ENCODE measurements at places on chromosomes 5 and 9. TPM values are rescaled to one million over a fixed set of nuclear protein-coding genes. Genes with fewer than 3 reads are reported as not detected.
A peak's percentile ranks its signal among the peaks of the same experiment; 100 is the strongest.

- no peak for DNase-seq
These were observed 36.6 kb upstream of the SPTLC1 start for GRCh38 chr9:92151691-92152393.

GRCh38 chr9:135039266-135039870 lies 48.1 kb upstream of the OLFM1 start:
- no peak for DNase-seq

- DNase-seq, result peak; percentile 67
These were observed 159.5 kb downstream of the C9orf152 start for GRCh38 chr9:110048403-110048975.

DNA sequence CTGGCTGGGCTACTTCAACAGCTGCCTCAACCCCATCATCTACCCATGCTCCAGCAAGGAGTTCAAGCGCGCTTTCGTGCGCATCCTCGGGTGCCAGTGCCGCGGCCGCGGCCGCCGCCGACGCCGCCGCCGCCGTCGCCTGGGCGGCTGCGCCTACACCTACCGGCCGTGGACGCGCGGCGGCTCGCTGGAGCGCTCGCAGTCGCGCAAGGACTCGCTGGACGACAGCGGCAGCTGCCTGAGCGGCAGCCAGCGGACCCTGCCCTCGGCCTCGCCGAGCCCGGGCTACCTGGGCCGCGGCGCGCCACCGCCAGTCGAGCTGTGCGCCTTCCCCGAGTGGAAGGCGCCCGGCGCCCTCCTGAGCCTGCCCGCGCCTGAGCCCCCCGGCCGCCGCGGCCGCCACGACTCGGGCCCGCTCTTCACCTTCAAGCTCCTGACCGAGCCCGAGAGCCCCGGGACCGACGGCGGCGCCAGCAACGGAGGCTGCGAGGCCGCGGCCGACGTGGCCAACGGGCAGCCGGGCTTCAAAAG lies 36.9 kb upstream of the TTC1 start:
- DNase-seq, result peak; percentile 39

- no peak for DNase-seq
These were observed 8.2 kb downstream of the DNM1 start for GRCh38 chr9:128211186-128211980.

GRCh38 chr5:107782561-107783169 lies 111.9 kb upstream of the EFNA5 start:
- DNase-seq, result no peak

DNA sequence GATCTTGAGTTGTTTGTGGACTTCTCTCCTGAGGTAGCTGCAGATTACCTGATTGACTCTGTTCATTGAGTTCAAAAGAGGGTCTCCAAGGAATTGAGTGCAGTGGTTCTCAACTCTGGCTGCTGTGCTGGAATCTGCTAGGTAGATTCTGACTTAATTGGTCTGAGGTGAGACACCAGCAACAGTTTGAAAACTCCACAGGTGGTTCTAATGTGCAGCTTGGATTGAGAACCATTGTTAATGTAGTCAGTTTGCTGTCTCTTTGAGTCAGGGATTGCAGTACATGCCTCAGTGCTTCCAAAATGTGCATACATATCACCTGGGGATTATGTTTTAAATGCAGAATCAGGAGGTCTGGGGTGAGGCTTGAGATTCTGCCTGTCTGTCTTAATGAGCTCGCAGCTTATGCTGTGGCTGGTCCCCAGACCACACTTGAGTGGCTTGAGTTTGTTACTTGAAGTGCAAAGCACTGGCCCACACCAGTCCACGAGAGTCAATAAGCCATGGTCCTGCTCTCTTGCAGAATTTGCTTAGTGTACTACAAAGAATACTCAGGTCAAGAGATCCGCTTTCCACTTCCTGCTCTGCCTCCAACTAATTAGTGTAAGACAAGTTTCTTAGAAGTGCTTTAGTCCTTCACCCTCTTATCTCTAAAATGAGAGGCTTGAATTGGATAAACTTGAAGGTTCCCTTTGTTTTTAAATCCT lies 82.3 kb downstream of the ATG10 start:
- no peak for DNase-seq

- DNase-seq, result peak; percentile 17
These were observed 28.5 kb downstream of the ZNF366 start for GRCh38 chr5:72478684-72479083.

DNA sequence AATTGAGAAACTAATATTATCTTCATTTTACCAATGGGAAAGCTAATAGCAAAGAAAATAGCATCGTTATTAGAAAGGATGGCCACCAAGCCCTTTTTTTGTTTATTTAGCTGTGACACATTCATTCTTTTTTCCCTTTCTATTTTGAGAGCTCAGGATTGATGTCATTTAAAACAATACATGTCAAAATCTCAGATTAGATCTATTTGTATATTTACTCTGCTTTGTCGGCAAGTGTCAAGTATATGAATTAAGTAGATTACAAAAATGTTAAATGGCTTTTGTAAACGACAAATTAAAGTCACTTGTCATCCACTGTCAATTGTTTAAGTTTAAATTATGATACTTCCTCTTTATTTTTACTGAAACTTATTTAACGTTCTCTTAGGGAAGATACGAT lies 118.9 kb downstream of the PAM start:
- no peak for DNase-seq

DNA sequence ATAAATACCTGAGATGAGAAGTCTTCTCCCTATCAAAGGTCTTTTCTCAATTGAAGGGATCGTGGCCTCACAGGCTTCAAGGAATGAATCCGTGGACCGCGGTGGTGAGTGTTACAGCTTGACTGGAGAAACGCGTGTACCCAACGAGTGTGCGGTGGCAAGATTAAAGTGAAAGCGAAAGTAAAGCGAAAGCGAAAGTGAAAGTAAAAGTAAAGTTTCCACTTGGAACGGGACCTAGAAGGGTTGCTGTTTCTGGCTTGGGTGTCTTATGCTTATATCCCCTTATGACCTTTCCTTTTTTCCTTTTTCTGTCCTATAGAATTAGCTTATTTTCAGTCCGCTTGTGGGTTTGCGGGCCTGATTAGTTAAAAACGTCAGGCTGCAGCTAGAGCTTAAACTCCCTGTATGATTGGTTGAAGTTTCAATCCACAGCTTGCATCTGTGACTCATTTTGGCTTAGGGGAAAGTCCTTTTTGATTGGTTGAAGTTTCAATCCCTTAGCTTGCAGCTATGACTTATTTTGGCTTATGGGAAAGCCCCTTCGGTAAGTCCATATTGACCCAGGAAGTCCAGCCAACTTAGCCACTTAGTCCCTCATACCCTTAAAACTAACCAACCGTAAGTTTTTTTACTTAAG lies 924.3 kb upstream of the CDH10 start:
- DNase-seq, result no peak

- no peak for DNase-seq
These were observed 173.0 kb downstream of the MACROH2A1 start for GRCh38 chr5:135225856-135226560.

- no peak for DNase-seq
These were observed 23.2 kb upstream of the PTGS1 start for GRCh38 chr9:122347348-122348287.

DNA sequence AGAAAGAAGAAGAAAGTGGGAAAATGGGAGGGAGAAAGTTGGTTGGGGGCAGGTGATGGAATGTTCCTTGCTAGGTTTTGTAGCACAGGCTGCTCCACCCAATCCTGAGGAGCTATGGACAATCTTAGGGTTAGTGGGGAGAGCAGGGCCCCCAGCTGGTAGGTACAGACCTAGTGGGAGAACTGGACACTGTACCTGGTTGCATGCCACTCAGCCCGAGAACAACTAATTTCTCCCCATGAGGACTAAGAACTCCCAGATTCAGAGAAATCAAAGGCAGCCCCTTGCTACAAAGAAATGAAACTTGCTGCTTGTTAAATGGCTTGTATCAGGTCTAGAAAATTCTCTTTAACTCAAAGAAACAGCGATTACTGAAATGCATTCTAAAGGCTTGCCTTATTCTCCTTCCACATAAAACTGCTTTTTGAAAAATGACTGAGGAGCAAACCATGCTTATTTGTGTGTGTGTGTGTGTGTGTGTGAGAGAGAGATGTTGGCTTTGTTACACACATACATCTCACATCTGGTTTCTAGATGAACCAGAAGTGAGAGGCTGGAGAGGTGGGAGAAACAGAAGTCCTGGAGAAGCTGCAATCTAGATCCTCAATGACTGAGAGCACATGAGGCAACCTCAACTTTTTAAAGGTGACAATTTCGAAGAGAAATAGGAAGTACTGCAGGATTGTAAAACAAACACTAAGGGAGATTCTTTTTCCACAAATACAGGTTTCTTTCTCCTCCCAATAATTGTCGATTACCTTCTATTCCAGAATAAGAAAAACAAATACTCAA lies 28.9 kb downstream of the FYB1 start:
- no peak for DNase-seq

- DNase-seq, result no peak
These were observed 14.5 kb upstream of the NTNG2 start for GRCh38 chr9:132147331-132147730.

DNA sequence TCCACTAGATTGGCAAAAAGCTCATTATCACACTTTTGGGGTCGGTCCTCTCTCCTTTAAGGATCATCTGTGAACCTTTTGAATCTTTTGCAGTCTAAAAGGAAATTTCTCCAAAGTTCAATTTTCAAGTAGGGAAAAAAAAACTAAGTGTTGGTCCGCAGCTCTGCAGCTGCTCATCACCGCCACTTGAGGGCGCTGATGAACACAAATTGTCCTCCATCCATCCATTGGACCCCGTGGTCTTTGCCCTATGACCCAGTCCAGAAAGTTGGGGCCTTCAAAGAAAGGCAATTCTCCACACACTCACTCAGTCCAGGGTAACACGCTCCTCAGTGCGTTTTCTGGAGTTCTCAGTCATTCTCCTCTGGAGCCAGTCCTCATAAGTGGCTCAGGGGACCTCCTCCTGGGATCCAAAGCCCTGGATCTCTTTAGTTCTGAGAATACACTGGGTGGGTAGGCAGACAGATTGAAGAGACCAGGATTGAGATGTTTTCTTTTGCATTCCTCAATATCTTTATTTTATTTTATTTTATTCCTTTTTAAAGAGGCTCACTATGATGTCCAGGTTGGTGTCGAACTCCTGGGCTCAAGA lies 63.6 kb upstream of the SLC28A3 start:
- DNase-seq, result peak; percentile 34

DNA sequence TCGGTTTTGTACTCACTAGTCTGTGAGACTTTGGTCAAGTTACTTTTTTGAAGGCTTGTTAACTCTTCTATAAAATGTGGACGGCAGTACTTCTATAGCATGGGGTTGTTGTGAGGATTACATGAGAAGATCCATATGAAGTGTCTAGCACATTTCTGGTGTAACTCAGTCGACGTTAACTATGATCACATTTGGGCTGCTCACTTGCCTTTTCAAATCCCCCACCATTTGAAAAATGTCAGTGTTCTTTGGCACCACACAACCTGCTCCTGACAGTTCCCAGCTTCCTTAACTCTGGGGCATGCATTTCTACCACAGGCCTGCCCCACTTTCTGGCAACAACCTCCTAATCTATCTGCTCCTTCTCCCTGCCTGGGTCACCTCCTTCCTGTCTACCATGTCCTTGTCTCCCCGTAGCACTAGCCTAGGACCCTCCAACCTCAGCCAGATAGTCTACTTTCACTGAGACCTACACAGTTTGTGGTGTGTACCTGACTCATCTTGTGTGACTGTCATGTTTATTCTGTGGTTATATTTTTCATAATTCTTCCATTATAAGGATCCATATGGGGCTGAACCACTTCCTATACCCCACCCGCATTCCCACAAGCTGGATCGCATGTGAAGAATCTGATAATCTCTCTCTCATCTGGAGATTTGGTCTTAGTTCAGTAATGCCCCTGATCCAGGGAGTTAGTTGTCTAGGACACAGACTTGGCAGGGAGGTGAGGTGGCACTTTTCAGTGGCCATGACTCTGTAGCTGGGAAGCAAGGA lies 30.2 kb upstream of the BASP1 start:
- no peak for DNase-seq

GRCh38 chr9:88476491-88477271 lies 58.3 kb upstream of the NXNL2 start:
- DNase-seq, result no peak

DNA sequence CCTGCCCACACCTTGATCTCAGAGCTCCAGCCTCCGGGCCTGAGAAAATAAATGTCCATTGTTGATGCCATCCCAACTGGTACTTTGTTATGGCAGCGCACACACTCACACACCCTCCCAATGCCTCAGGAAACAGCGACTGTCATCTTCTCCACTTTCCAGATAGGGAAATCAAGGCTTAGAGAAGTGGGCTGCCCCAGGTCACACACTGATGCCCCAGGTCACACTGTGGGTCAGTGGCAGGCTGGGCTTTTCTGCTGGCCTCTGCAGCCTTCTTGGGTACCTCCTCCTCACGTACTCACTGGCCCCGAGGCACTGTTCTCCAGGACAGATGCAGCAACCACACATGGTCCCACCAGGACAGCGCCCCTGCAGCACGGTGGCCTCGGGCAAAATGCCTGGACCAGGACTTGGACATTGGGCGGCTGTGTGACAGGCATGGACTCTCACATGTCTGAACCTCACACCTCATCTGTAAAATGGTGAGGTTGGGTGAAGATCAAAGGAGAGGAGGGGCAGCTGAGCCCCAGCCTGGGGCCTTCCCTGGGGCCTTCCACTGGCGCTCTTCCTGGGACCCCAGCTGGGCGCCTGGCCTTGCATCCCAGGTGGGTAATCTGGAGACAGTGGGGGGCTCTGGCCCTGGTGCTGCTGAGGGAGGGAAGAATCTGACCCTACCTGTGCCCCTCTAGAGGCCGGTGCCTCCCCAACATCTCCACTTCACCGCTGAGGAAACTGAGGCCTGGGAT lies 156.0 kb downstream of the COL23A1 start:
- no peak for DNase-seq

DNA sequence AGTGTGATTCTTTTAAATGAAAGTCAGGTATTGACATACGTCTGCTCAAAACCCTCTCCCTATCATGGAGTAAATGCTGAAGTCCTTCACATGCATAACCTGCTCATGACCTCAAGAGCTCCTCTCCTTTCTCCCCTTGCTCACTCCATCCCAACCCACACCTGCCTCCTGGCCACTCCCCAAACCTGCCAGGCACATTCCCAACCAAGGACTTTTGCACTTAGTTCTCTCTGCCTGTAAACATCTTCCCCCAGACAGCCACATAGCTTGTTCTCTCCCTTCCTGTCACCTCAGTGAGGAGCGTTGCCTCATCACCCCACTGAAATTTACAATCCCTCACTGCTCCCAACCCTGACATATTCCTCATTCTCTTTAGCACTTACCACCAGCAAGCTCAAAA lies 8.7 kb downstream of the SETD9 start:
- no peak for DNase-seq

DNA sequence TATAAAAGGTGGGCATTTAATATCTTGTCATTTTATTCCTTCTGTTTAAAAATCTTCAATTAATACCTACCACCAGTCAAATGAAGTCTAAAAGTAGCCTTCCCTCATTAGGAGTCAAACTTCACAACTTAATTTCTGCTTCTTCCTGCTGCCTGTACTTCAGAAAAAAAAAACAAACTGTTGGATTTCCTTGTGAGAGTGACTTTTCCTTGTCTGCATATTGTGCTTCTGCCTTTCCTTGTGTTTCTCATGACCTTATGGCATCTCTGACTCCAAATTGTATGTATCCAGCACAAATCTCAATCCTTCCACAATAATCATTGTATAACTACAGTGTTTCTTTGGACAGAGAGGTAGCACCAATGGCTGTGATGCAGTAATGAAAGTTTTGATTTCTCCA lies 32.1 kb downstream of the GRAMD2B start:
- DNase-seq, result no peak

The PCDHA10 gene
- total RNA-seq, result 10.6 TPM

The PPP1R2B gene
- not detected for total RNA-seq

The GRM6 gene
- under 0.01 TPM for total RNA-seq

The LRRC70 gene
- 3.7 TPM for total RNA-seq

The FIBCD1 gene
- total RNA-seq, result 0.82 TPM

The IFNA2 gene
- total RNA-seq, result not detected

The CDH12 gene
- 38.3 TPM for total RNA-seq

The HAVCR2 gene
- 7.3 TPM for total RNA-seq

The GFRA3 gene
- total RNA-seq, result not detected

The NR2F1-AS1 gene
- total RNA-seq, result 60.7 TPM

The LRRC19 gene
- total RNA-seq, result not detected

Measured in frontal cortex (tissue), 4 donors.